Stimulated activated CD4-positive, alpha-beta T cell treated with anti-CD3 and anti-CD28 coated beads, Interleukin-1b, Interleukin-23, amount 100 ng/mL, for 1 hour (primary cell): ENCODE measurements at places on chromosomes 5 and 9.

- DNase-seq, result no peak
Observed at GRCh38 chr5:94841598-94842322, 223.3 kb downstream of the SLF1 start.

- no peak for DNase-seq
Observed at GRCh38 chr5:144947023-144947422, 776.4 kb downstream of the KCTD16 start.

DNA sequence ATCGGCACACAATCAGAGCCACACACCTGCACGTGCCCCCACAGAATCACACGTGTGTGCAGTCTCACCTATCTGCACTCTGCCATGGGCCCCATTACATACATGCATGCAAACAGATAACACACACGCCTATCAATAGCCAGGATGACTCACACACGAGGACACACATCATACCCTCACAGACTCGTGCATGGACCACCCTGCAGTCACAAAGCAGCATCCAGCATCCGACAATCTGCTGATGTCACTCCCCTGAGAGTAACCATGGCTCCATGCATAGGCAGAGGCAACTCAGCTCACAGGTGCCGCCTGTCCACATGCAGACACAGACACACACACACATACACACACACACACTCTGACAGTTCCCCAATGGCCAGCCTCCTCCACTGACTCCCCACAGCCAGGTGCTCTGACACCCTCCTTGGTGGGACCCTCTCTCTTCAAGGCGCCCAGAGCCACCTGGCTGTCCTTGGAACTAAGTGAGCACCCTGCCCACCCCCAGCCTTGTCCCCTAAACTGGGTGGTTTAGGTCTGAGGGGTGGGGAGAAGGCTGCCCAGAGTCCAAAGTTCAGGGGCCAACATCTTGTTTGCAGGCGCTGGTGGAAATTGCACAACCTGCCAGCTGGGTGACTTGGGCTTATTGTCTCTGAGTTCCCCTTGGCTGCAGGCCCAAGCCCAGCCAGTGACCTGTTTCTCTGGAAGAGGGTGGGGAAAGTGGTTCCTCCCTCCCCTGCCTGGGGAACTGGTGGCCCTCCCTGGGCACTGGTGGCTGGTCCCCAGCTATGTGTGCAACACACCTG lies 34.6 kb upstream of the NEK6 start:
- DNase-seq, result no peak

DNA sequence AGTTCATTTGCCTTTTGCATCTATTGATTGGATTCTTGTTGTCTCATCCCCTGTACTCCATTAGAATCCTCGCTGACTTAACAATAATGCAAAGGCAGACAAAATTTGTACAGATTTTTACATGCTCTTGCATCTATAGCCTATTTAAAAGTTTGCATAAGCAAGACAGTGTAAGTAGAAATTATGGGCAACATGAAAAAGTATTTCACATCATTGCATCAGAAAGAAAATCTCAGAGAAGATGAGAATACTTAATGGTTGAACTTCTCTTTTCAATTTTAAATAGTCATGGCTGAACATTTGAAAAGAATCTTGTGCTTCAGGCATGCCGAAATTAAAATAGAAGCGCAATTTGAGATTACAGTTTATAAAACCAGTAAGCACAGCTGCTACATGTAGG lies 226.4 kb downstream of the EFNA5 start:
- DNase-seq, result no peak

DNA sequence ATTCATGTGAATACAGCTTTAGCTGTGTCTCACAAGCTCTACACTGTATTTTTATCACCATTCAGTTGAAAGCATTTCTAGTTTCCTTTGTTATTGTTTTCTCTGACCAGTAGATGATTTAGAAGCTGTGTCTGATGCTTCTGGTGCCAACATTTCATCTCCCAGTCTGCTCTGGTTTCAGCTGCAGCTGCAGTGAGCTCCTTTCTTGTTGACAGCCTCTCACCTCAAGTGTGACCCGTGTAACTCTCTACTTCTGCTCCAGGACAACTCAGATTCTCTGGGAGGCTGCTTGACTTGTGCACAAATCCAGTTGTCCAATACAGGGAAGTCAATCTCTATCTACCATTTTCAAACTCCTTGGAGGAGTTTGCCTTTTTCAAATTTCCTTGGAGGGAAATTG lies 504.8 kb downstream of the DIRAS2 start:
- DNase-seq, result no peak

GRCh38 chr9:136953771-136954269 lies 1.7 kb downstream of the LCN12 start:
- no peak for DNase-seq

DNA sequence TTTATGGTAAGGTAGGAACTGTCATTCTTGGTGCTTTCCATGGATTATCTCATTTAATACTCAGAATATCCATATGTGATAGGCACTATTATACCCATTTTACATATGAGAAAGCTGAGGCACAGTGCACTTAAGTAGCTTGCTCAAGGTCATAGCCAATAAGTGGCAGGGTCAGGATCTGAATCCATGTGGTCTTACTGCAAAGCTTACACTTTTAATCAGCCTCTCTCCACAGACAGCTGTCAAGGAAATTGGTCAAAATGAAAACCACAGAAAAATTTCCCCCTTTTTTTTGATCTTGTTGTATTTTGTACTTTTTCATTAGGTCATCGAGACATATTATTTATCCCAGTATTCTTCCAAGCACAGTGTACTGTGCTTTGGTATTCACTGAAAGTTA lies 78.5 kb downstream of the ERCC6L2 start:
- DNase-seq, result no peak

DNA sequence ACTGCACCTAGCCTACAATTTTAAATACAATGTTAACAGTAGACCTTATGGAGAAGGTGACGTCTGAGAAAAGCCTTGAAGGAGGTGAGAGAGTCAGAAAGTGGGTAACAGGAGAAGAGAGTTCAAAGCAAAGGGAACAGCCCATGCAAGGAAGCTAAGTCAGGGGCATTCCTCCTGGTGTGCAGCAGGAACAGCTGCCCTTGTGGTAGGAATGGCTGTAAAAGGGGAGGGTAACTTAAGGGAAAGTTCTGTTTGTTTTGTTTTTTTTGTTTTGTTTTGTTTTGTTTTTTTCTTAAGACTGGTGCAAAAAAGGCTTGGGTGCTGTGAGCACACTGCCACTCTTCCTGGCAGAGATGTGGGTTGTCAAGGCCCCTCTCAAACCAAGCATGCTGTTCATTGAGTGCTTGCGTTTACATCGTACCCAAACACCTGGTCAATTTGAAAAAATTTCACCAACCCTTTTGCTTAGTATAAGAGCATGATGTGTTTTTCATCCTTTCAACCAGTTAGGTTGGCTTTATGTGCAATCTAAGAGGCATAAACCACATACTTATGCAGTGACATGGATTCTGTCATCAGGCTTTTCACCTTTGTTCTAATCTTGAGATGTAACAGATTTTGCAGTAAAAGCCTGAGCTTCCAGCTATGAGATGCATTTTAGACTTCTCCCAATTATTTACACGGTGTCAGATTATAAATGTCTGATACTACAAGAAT lies 279.7 kb downstream of the GLIS3 start:
- no peak for DNase-seq

DNA sequence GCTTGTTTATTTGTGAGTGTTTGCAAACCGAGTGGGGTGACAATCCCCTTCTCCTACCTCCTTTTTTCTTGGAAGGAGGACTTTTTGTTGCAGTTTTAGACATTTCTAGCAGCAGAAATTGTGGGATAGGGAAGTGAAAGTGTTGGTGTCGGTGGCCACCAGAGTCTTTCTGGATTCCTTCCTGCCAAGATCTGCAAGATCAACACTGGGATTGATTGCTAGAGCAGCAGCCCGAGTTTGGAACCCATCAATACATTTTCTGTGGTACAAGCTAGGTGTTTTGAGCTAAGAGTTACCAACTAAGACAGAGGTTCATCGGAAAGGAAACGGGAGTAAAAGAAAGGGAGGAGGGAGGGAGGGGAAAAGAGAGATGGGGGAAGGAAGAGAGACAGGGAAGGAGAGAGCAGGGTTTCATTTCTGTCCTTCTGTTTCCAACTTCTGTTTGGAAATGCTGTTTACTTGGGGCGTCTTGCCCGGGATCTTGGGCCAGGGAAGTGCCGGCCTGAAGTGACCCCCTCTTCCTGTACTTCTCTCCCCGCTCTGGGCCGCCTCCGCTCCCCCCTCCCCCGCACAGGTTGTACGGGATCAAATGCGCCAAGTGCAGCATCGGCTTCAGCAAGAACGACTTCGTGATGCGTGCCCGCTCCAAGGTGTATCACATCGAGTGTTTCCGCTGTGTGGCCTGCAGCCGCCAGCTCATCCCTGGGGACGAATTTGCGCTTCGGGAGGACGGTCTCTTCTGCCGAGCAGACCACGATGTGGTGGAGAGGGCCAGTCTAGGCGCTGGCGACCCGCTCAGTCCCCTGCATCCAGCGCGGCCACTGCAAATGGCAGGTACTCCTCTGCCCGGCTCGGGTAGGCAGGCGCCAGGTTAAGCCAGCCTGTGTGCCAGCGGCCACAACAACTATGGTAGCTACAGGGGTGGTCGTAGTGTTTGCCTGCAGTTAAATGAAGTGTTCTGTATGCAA lies 4.0 kb downstream of the ISL1 start:
- DNase-seq, result no peak

DNA sequence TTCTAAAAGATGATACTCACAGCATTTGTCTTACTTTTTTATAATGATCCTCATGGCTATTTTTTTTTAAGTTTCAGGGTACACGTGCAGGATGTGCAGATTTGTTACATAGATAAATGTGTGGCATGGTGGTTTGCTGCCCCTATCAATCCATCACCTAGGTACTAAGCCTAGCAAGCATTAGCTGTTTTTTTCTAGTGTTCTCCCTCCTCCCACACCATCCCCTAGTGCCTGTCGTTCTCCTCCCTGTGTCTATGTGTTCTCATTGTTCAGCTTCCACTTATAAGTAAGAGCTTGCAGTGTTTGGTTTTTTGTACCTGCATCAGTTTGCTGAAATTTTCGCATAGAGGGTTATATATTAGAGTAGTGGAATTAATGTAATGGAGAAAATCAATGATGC lies 189.1 kb upstream of the CDH12 start:
- DNase-seq, result no peak

DNA sequence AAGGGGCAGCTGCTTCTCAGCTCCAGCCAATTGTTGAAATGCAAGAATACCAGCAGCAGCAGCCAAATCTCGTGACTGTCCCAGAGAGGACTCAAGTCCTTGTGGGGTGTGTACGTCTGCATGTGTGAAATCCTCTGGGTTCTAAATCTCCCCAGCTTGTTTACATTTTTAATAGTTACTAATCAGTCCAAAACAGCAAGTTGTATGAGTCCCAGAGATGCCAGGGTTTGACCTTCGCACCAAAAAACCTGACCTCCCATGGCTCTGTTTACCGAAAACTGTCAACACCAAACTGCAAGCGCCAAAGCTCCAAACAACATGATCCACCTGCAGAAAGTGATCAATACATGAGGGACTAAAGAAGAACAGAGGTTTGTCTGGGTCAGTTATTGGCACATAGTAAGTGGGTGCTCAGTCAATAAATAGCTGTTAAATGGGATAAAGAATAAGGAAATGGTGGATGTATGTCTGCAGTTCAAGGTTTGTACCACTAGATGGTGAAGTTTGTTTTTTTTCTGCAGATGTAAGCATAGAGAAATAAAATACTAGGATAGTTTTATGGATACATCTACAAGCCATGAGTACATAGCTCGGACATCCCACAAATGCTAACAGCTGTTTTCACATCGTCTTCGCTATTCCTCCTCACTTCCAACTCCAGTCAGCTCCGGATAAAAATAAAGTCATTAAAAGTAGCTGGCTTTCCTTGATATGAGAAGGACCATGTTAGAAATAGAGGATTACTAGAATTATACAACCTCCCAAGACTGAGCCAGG lies 85.3 kb upstream of the ADRB2 start:
- DNase-seq, result no peak

GRCh38 chr5:150672237-150672883 lies 11.3 kb downstream of the MYOZ3 start:
- DNase-seq, result no peak

- DNase-seq, result no peak
Observed at GRCh38 chr5:178424810-178425177, 165.4 kb downstream of the COL23A1 start.

DNA sequence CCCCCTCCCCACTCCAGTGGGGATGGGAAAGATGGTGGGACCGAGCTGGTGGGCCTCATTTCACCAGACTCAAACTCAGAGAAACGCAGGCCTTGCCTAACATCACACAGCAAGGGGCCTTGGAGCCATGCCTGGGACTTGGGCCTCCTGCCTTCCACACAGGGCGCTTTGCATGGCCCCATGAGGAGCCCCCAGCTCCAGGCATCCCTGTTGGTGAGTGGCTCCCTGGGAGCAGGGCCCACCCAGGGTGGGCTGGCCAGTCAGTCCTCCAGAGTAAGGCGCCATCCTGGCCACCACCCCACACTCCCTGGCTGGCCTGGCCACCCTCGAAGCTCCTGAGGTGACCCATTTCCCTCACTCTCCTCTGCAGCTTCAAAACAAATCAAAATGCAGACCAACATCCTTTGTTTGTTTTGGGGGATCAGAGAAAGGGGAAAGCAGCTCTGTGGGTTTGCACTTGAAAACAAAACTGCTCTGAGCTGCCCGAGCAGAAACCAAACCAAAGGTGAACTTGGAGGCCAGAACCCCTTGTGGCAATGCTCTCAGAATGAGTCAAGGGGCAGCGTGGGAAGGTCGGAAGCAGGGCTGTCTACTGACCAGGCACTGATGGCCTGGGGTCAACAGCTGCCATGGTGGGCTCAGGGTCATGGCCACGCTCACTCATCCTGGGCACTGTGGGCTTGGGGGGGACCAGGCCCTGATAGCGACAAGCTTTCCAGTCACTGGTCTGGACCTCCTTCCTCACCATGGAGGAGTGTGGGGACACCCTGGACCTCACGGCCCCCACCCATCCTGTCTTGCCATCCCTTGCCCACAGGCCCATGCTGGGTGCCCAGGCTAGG lies 37.0 kb upstream of the VDAC1 start:
- DNase-seq, result no peak

DNA sequence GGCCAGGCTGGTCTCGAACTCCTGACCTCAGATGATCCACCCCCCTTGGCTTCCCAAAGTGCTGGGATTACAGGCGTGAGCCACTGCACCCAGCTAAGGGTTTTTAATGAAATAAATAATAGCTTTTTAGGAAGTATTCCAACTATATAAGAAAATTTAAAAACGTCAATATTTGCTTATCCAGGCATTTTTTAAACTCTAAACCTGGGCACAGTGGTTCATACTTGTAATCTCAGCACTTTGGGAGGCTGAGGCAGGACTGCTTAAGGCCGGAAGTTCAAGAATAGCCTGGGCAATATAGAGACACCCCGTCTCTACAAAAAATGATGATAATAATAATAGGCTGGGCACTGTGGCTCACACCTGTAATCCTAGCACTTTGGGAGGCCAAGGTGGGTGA lies 14.2 kb downstream of the SKP1 start:
- no peak for DNase-seq
